ENCODE measurements at places on chromosomes 11 and 22.

DNA sequence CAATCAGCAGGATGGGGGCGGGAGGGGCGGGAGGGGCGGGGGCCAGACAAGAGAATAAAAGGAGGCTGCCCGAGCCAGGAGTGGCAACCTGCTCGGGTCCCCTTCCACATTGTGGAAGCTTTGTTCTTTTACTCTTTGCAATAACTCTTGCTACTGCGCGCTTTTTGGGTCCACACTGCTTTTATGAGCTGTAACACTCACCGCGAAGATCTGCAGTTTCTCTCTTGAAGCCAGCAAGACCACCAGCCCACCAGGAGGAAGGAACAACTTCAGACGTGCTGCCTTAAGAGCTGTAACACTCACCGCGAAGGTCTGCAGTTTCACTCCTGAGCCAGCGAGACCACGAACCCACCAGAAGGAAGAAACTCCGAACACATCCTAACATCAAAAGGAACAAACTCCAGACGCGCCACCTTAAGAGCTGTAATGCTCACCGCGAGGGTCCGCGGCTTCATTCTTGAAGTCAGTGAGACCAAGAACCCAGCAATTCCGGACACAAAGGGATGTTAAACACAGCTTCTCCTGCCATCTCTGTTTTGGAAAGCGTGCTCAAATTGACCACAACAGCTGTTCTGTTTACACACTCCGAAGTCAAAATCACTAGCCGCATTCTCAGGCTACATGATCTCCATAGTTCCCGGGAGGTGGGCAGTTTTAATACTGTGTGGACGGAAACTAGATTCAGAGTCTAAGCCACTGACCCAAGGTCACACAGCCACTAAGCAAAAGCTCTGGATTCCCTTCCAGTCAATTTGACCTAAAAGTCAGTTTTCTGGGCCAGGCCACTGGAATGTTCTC lies 11.9 kb downstream of the PLAAT2 start:
- DNase-seq: no peak

GRCh38 chr11:1665313-1665712 lies 31.7 kb upstream of the KRTAP5-6 start:
- no peak for DNase-seq

GRCh38 chr11:129090056-129090455 lies 102.1 kb downstream of the ARHGAP32 start:
- DNase-seq: peak; percentile 13

DNA sequence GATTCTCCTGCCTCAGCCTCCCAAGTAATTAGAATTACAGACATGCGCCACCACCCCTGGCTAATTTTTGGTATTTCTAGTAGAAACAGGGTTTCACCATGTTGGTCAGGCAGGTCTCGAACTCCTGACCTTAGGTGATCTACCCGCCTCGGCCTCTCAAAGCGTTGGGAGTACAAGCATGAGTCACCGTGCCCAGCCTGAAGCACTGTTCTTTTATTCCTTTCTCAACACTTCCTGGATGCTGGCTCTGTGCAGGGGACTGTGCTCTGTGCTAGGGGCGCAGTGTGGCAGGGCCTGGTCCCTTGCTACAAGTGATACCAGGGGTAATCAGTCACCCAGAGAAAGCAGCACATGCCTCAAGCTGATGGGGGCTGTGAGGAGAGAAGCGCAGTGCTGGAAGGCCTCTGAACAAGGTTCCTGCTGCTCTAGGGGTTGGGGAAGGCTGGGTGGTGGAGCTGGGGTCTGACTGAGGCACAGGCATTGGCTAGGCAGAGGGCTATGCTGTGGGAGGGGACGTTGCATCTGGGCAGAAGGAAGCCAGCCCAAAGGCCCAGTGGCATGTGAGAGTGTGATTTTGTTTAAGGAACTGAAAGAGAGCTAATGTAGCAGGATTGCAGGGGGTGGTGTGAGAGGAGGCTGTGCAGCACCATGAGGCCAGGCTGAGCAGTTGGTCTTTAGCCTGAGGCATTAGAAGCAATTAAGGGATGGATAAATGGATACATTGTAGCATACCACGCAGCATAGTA lies 42.5 kb downstream of the CABIN1 start:
- DNase-seq: no peak

DNA sequence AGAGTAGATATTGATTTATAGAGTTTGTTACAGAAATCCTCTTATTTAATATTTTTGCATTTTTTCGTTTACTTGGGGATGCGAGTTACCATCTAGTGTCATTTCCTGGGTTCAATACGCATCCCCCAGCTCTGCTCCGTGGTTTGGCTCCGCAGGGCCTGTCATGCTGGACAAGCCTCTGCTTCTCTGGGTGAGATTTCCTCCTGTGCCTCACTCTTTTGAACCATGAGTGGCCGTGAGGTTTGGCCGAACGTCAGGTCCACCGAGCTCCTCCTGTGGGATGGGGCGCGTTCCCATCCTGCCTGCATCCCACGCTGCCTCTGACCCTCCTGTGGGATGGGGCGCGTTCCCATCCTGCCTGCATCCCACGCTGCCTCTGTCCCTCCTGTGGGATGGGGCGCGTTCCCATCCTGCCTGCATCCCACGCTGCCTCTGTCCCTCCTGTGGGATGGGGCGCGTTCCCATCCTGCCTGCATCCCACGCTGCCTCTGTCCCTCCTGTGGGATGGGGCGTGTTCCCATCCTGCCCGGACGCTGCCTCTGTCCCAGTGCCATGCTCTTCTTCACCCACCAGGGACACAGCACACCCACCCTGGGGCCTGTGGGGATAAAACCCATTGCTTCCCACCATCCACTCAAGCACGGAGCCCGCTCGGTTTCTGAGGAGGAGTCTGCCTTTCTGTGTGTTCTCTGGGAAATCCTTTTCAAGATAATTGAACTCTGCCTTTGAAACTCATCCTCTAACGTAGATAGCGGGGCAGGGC lies 506.8 kb downstream of the BRD1 start:
- no peak for DNase-seq

DNA sequence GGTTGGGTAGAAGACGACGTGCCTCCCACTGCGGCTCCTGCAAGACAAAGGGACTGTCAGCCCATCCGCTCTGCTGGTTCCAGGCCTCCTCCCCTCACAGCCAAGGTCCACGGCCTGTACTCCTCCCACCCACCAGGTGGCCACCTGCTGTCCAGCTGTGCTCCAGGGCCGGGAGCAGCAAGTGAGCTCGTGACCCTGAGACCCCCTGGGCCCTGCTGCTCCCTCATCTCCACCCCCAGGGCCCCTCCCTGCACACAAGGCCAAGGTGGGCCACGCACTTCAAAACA lies 27.4 kb downstream of the TSPAN4 start:
- DNase-seq: no peak

- DNase-seq: no peak
These were observed 369.6 kb upstream of the CADM1 start for GRCh38 chr11:115873813-115874212.

DNA sequence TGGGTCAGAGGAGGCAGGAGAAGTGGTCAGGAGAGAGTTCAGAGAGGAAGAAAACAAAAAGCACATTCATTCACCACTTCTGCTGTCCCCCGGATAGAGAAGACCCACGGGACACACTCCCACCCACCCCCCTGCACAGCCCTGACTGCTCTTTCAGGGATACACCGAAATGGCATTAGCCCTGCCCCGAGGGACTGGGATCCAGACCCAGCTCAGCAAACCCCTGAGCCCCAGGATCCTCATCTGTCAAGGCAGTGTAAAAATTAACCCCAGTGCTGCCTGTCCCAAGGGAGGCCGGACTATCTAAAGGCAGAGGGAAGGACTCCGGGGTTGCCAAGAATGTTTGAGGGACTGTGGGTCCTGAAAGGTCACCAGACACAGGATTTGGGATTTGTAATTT lies 31.2 kb downstream of the TPBGL start:
- no peak for DNase-seq

GRCh38 chr11:23201936-23202522 lies 341.8 kb upstream of the CCDC179 start:
- DNase-seq: no peak

DNA sequence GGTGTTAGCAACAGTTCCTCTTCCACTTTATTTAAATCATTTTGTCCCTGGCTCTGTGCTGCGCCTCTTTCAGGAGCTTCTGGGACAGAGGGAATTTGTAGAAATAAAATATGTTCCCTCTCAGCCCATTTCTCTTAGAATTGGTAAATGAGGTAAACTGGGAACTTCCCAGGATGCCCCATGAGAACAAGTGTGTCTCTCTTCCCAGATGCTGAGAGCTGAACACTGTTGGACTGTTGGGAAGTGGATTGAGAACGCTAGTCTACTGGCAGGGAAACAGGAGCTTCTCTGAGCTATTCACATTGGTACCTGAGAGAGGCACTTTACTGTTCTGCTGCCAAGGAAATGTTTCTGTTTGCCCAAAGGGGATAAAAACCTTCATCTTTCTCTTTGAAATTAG lies 4.0 kb downstream of the CRY2 start:
- no peak for DNase-seq

- DNase-seq: no peak
These were observed 44.5 kb downstream of the WEE1 start for GRCh38 chr11:9617940-9618339.

DNA sequence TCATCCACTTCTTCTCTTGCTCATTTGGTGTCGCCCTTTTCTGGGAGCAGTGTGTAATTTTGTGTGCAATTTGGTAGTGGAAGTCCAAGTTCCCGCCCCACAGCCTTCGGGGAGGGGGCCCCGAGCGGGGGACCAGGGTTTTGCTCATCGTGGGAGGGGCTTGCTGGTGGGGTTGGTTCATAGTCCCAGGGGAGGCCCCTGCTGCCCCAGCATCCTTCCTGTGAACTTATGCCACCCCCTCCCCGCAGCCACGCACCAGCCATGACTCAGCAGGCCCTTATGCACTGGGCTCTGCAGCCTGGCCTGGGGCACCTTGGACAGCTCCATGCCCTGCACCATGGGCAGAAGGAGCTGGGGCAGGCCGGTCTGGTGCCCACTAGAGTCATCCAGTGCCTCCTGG lies 1183.6 kb downstream of the BRD1 start:
- no peak for DNase-seq

DNA sequence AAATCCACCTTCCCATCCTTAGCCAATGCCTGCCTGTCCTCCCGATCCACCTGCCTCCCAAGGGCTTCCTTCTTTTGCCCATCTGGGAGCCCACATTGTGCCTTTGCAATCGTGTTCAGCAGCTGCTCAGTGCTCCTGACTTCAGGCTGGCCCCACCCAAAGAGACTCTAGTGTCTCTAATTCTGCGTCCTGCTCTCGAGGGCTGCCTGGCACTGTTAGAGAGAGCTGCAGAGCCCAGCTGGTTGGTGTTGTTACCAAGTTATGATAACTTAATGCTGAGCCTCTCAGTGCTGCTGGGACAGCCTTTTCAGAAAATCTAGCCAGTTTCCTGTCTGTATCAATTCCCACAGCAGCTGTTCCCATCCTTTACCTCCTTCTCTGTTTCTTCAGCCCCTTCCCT lies 69.1 kb downstream of the MICAL2 start:
- DNase-seq: no peak

GRCh38 chr22:40651563-40652501 lies 15.3 kb upstream of the MRTFA start:
- peak; percentile 98 for DNase-seq

- no peak for DNase-seq
These were observed 103.5 kb downstream of the USP35 start for GRCh38 chr11:78292109-78292803.

DNA sequence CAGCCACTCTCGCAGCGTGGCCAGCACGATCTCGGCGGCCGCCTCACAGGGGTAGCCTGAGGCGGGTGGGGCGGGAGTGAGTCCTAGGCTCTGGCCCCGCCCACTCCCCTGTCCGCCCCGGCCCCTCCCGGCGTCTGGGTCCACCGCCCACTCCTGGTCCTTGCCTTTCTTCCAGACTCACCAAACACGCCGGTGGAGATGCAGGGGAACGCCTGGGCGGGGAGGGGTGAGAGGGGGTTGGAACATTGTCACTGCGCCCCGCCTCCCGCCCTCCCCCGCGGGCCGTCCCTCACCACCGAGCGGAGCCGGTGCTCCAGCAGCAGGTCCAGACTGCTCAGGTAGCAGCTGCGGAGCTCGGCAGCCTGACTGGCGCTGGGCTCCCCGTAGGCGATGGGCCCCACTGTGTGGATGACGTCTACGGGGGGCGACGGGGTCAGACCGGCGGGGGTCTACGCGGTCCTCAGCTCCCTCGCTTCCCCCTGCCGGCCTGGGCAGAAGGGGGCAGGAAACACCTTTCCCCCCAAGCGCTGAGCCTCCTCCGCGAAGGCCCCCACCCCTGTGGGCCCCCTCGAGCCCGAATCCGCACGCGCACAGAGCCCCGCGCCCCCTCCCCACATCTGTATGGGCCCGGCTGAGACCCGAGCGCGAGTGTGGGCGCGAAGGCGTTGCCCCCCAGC lies 13.2 kb downstream of the OTUB1 start:
- DNase-seq: no peak

- DNase-seq: no peak
These were observed 1.2 kb upstream of the CERK start for GRCh38 chr22:46739094-46739870.

- DNase-seq: no peak
These were observed 204.6 kb downstream of the BARX2 start for GRCh38 chr11:129580278-129580677.

GRCh38 chr11:95700471-95700817 lies 89.1 kb downstream of the FAM76B start:
- DNase-seq: no peak

DNA sequence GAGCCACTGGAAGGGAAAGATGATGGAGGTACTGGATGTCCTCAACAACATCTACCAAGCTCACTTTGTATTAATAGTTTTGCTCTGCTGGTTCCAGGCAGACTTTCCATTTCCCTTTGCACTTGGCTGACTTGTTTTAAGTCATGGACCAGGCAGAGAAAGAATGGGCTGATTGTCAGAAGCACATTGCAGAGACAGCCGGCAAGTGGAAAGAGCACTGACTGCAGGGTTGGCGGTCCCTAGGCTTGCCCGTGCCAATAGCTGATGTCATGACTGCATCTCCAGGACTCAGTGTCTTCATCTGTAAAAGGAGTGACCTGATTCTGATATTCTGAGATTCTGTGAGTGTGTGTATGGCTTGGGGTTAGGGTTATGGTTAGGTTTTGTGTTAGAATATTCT lies 20.9 kb upstream of the NNMT start:
- no peak for DNase-seq

DNA sequence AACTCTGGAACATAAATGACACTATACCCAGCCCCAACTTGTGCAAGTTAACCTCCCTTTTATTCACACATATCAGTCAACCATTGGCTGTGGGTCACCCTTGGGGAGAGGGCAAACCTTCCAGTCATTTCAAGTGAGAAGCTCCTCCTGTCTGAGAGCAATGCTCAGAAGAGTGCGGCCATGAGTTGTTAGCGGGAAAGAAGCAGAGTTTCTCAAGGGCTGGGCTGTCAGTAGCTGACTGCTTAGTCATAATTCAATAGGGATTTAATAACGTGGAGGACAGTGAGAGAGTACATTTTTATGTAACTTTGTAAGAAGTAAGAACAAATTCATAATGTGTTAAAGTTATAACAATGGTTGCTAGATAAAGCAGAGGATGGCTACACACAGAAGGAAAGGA lies 5.1 kb downstream of the PATE2 start:
- no peak for DNase-seq

- peak; percentile 99 for DNase-seq
These were observed 46.5 kb upstream of the FIBIN start for GRCh38 chr11:26947379-26947844.
